ENCODE measurements at places on chromosomes 11 and 22. TPM values are rescaled to one million over a fixed set of nuclear protein-coding genes. Genes with fewer than 3 reads are reported as not detected.

CARNS1 gene
- 0.13 TPM for total RNA-seq

CELSR1 gene
- 17.9 TPM for total RNA-seq

SEPTIN3 gene
- not detected for total RNA-seq

PNPLA3 gene
- 4.3 TPM for total RNA-seq

SLC22A12 gene
- not detected for total RNA-seq

DRICH1 gene
- not detected for total RNA-seq

SLC35F2 gene
- total RNA-seq, result 69.8 TPM

PANX2 gene
- total RNA-seq, result 1.4 TPM

FGF19 gene
- total RNA-seq, result not detected

OR2AT4 gene
- 0.07 TPM for total RNA-seq

SCGB1A1 gene
- total RNA-seq, result not detected

CNIH2 gene
- total RNA-seq, result 1.5 TPM

VPREB1 gene
- not detected for total RNA-seq

C11orf87 gene
- 0.02 TPM for total RNA-seq

NLRP10 gene
- 0.17 TPM for total RNA-seq

PRSS23 gene
- total RNA-seq, result 537 TPM

SAA4 gene
- total RNA-seq, result not detected

SCGB1C1 gene
- total RNA-seq, result not detected

LIPT2 gene
- total RNA-seq, result 3.7 TPM

APOBEC3H gene
- total RNA-seq, result 0.60 TPM

MRGPRX3 gene
- 0.93 TPM for total RNA-seq

DERL3 gene
- not detected for total RNA-seq

GVQW3 gene
- 1.1 TPM for total RNA-seq

SYT7 gene
- total RNA-seq, result 1.8 TPM

STK33 gene
- total RNA-seq, result 8.6 TPM

OR4D5 gene
- total RNA-seq, result not detected

POTEH gene
- total RNA-seq, result 0.27 TPM

ADAMTS8 gene
- not detected for total RNA-seq

CREB3L1 gene
- 3.3 TPM for total RNA-seq

P2RY6 gene
- total RNA-seq, result not detected

ISX gene
- total RNA-seq, result not detected

GRIK4 gene
- total RNA-seq, result not detected

CD248 gene
- not detected for total RNA-seq

SCN2B gene
- 0.03 TPM for total RNA-seq

C11orf24 gene
- total RNA-seq, result 53.2 TPM

PISD gene
- 52.2 TPM for total RNA-seq

ST14 gene
- 0.07 TPM for total RNA-seq

TYMP gene
- total RNA-seq, result 2.0 TPM

C22orf39 gene
- 35.9 TPM for total RNA-seq

C11orf97 gene
- not detected for total RNA-seq

ACO2 gene
- total RNA-seq, result 86.8 TPM

SLC22A9 gene
- total RNA-seq, result not detected

MYO7A gene
- 0.51 TPM for total RNA-seq

EFCAB6 gene
- total RNA-seq, result not detected

DTX4 gene
- total RNA-seq, result 1.2 TPM

DNAJC24 gene
- total RNA-seq, result 12.0 TPM

PGA4 gene
- total RNA-seq, result not detected
